ENCODE measurements at places on chromosomes 4 and X. TPM values are rescaled to one million over a fixed set of nuclear protein-coding genes. Genes with fewer than 3 reads are reported as not detected.

SLC6A14 gene
- polyA plus RNA-seq = not detected

CXXC4 gene
- polyA plus RNA-seq = 0.46 TPM

SCARB2 gene
- polyA plus RNA-seq = 73.1 TPM

MAGEA12 gene
- not detected for polyA plus RNA-seq

GYG2 gene
- polyA plus RNA-seq = 6.0 TPM

AFAP1 gene
- polyA plus RNA-seq = 14.5 TPM

S100G gene
- not detected for polyA plus RNA-seq

VEGFC gene
- 6.6 TPM for polyA plus RNA-seq

SOX3 gene
- polyA plus RNA-seq = not detected

MAGEA8 gene
- not detected for polyA plus RNA-seq

ZCCHC12 gene
- polyA plus RNA-seq = not detected

IL21 gene
- polyA plus RNA-seq = not detected

SFRP2 gene
- not detected for polyA plus RNA-seq

UCP1 gene
- polyA plus RNA-seq = not detected

TBX22 gene
- polyA plus RNA-seq = not detected

CT45A5 gene
- polyA plus RNA-seq = not detected

DUSP21 gene
- not detected for polyA plus RNA-seq

POU3F4 gene
- not detected for polyA plus RNA-seq

USP9X gene
- polyA plus RNA-seq = 9.6 TPM

RASSF6 gene
- polyA plus RNA-seq = 30.1 TPM

KLB gene
- polyA plus RNA-seq = 1.2 TPM

DMRTC1B gene
- polyA plus RNA-seq = not detected

IL13RA1 gene
- polyA plus RNA-seq = 37.0 TPM

GABRG1 gene
- polyA plus RNA-seq = not detected

PABPC1L2A gene
- polyA plus RNA-seq = not detected

ZNF718 gene
- polyA plus RNA-seq = 2.1 TPM

GLRA3 gene
- polyA plus RNA-seq = 0.04 TPM

ADH7 gene
- 0.03 TPM for polyA plus RNA-seq

AFM gene
- polyA plus RNA-seq = not detected

CASP3 gene
- polyA plus RNA-seq = 35.7 TPM

BEX2 gene
- 28.5 TPM for polyA plus RNA-seq

CCNQ gene
- polyA plus RNA-seq = 37.9 TPM

FAM9C gene
- not detected for polyA plus RNA-seq

MND1 gene
- polyA plus RNA-seq = 3.0 TPM

FAM9A gene
- polyA plus RNA-seq = not detected

UBA6 gene
- polyA plus RNA-seq = 4.2 TPM

TRIM2 gene
- polyA plus RNA-seq = 26.8 TPM

SLC4A4 gene
- polyA plus RNA-seq = 21.3 TPM

SHROOM3 gene
- 28.2 TPM for polyA plus RNA-seq

PHOX2B gene
- polyA plus RNA-seq = 1.6 TPM

FAT1 gene
- polyA plus RNA-seq = 72.3 TPM

SPANXC gene
- not detected for polyA plus RNA-seq

TMEM31 gene
- not detected for polyA plus RNA-seq

All from sigmoid colon (tissue), 7 donors.